ENCODE measurements at places on chromosomes 3 and 15. TPM values are rescaled to one million over a fixed set of nuclear protein-coding genes. Genes with fewer than 3 reads are reported as not detected.
A peak's percentile ranks its signal among the peaks of the same experiment; 100 is the strongest.

IMPG2 gene
- 0.38 TPM for total RNA-seq

IQCF5 gene
- not detected for total RNA-seq

DNA sequence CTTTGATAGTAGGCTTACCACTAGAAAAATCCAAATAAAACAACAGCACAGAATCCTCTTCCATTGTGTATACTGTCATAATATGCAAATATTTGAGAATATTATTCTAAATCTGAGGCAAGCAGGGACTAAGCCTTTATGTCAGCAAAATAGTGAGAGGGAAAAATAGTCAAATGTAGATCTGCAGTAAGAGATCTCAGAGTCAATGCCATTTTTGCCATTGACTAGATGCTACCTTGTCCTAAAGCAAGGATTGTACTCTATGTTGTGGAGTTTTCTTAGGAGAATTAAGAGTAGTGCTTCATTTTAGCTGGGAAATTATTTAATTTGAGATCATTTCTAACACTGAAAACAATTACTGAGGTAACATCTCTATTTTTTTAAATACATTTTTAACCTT lies 50.2 kb downstream of the IQCH start:
- DNase-seq, result no peak

DNA sequence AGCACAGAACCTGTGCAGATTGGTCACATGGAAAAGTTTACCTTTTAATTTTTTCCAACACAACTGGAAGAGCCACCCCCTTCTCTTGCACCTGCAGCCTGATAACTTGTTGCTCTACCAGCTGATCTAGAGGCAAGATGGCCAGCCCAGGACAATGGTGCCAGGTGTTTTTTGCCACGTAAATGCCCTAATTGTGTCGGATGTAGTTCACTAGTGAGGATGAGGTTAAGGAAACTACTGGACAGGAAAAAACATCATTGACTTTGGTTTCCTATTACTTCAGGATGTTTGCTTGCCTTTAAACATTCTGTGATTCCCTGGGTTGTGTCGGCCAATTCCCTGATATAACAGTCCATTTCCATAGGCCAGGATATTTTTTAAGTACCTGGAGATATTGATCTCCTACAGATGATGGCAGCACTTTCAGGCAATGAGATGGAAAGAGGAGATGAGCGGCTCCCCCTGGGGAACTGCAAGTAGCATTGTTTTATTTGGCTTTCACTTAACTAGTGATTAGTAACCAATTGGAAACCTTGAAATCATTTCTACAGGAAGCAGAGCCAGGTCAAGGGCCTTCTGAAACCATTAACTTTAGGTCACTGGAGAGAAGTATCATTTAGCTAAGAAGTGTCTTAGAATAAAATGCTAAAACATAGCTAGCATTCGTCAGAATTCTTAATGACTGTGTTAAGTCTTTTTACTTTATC lies 72.5 kb downstream of the OSBPL10 start:
- DNase-seq, result no peak

GRCh38 chr3:183180110-183180783 lies 17.7 kb upstream of the LAMP3 start:
- DNase-seq, result no peak

GRCh38 chr3:7817239-7817638 lies 684.4 kb upstream of the LMCD1 start:
- DNase-seq, result no peak

ROPN1 gene
- total RNA-seq, result not detected

GRCh38 chr3:130738241-130738640 lies 8.4 kb downstream of the PIK3R4 start:
- no peak for DNase-seq

GRCh38 chr3:71374582-71374981 lies 208.9 kb downstream of the FOXP1 start:
- no peak for DNase-seq

TRIM42 gene
- not detected for total RNA-seq

CERS3 gene
- 0.24 TPM for total RNA-seq

- DNase-seq, result no peak
Observed at GRCh38 chr15:100810831-100811230, 68.8 kb upstream of the ALDH1A3 start.

DNA sequence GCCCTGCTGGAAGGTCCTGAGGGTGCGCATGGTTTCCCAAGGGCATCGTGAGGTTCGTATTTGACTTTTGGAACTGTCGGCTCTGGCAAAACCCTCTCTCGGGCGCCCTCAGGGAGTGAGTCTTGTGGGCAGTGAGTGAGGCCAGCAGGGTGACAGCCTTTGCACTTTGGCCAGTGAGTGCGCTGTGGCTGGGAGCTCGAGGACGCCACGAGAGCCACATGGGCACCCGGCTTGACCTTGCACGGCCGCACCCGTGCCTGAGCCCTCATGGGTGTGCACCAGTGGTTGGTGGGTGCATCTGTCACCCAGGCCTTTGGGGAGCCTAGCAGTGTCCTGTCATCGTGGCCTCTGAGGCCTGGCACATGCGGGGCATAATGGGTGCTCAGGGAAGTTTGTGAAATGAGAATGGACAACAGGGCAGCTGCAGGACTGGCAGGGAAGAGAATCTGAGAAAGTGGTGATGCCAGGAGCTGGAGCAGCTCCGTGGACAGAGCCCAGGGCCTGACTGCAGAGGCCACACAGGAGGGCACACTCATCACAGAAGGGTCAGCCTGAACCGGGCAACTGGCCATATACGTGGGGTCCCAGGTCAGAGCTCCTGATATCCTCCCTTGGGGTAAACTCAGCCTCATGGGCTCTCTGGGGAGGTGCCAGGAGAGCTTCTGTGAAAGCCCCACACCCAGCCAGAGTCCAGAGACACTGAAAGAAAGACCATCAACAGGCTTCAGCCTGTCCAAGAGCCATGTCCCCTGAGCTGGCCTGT lies 30.4 kb upstream of the SNRPA1 start:
- DNase-seq, result no peak

- no peak for DNase-seq
Observed at GRCh38 chr3:135622656-135623055, 342.9 kb upstream of the PPP2R3A start.

UROC1 gene
- not detected for total RNA-seq

DNA sequence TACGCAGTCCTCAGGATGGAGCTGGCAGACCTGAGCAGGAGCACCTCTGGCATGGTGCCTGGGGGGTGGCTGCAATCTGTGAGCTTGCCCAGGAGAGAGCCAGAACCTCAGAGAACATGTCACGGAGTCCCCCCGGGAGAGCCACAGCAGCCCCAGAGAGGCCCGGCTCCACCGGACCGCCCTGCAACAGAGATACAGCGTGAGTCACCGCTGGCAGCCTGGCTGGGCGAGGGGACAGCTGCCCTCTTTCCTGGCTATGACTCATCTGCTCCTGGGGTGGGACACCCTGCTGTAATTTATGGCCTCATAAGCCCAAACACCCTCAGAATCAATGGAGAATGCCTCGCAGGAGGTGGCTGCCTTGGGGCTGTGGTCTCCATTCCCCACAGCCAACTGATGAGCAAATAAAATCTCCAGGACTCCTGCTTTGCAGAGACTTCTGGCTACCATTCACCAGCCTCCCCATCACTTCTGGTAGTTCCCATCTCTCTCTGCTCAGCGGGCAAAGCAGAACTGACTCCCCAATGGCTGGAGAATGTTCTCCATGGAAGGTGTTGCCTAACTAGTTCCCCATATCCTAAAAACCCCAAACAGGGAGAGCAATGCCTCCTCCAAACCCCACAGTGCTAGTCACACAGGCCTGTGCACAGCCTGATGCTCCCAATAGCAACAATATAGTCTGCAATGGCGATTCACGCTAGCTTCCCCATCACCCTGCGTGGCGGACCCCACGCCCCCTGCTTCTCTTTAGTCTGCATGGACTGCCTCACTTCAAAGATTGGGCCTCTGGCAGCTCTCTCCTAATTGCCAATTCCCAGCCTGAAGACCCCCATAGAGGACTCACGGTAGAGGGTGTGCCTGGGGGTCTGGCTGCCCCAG lies 21.6 kb downstream of the ACSBG1 start:
- peak; percentile 86 for DNase-seq

DNA sequence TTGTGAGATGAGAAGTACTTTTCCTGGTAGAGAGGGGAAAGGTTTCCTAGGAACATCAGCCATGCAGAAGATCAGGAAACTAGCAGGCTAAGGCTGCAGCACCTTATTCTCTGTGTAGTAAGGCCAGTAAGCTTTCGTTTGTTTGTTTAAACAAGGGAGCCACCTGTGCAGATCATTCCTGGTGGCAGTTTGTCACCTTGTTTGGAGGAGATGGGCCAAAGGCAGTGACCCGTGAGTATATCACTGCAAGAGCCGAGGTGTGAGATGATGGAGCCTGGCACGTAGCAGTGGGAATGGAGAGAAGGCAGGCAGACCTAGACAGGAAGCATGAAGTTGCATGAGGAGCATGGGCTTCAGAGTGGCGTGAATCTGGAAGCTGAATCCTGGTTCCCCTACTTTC lies 19.6 kb downstream of the ATG7 start:
- DNase-seq, result no peak

DNA sequence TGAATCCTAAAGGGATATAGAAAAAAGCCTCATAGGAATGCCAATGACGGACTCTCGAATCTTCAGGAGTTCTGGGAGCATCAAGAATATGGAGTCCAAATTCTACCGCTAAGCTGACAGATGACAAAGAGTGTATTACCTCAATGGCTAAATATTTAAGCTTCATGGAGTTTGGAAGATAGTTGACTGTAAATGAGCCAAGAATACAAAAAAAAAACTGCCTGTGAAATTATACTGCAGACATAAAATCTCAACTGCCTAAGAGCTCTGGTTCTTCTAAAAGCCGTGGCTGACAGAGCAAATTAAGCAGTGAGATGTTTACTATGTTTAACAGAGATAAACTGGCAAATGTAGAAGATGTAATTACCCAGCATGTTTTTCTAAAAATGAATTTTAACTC lies 140.0 kb downstream of the GADL1 start:
- DNase-seq, result no peak

- DNase-seq, result no peak
Observed at GRCh38 chr15:30940359-30940758, 36.6 kb downstream of the FAN1 start.

DNA sequence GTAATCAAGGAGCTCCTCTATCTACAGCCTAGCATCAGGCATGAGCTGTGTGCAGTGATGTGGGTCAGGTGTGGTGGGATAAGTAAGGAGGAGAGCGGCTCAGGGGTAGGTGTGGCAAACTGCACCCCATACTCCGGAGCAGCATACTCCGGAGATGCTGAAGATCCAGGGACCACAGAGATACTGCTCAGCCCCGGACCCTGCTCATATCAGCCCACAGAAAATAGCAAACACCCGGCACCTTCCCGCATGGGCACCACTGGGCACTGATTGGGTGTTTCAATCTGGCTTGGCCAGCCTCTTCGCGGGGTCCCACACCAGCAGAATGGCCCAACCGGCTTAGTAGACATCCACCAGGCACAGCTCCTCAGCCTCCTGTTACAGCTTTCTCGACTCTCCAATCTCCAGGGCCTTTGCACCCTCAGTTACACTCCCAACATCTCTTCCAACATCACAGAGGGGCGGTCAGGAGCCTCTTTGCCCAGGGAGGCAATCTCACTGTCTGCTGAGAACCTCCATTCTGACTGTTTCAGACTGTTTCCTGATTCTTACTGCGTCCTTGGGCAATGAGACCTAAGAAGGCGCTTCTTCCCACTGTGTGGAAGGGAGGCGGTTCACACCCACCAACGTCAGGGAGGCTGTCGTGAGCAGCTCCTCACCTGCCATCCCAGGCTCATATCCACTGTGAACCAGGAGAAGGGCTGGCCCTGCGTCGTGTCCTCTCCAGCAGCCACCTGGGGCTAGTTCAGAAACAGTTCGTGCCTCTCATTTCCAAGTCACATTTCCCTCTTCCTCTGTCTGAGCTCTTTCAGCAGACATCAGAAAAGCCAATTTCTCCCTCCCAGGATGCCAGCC lies 59.8 kb downstream of the CAPN7 start:
- no peak for DNase-seq

DNA sequence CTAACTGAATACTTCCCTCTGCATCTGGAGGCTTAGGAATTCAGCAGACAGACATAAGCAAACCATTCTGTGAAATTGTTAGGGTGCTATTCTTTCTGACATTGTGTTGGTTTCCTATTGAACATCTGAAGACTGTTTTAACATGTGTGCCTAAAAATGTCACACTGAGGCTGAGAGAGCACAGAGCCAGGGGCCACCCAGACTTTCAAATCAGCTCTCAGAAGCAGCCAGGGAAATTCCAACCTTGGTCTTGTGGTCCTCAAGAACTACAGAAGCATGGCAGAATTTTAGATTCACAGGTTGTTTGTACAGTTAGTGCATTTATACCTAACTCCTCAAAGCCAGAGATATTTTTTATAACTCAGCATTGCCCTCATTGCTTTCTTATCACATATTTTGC lies 929.2 kb upstream of the CFAP20DC start:
- DNase-seq, result no peak

PLOD2 gene
- 27.3 TPM for total RNA-seq

DNA sequence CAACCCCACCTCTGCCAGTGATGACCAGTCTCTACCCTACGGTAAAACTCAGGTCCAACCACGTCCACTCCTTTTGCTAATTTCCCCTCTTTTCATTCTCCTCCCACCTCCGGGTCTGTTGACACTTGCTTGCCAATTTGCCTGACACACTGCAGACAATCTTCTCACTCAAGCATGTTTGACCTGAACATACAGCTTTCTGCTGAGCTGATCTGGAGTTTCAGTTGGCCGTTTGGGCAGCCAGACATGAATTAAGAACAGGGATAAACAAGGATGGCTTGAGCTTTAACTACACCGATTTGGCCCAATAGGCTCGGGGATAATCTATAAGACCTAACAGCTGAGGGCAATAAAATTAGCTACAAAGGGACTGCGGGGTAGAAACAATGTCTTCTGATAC lies 758.6 kb upstream of the CFAP20DC start:
- no peak for DNase-seq

DNA sequence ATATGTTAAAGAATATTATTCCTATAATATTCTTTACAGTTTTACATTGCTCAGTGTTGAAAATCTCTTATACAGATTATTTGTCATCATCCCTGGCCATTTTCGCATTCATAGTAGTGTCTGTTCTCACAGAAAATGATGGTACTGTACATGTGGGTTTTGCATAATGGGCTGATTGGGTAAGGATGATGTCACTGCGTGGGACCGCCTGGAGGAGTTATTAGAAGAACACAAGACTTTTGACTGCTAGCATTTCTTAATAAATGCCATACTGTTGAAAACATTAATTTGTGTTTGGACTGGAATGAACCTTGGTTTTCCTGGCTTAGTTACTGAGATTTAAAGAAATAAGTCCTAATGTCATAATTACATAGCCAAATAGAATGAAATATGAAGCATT lies 20.3 kb downstream of the LRCH3 start:
- no peak for DNase-seq

DNA sequence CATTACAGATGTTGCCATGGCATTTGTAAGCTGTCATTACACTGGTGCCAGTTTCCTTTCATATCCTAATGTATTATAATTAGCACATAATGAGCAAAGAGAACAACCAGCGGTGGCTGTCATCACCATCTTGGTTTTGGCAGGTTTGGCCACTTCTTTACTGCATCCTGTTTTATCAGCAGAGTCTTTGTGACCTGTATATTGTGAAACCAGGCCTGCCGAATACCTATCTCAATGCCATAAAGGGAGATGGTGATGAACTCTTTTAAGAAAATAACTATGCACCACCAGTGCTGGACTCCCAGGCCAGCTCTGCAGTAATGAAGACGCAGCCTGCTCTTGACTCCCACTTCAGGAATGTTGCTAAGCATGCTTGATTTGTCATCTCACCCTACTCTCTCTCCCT lies 458.1 kb upstream of the NR2F2 start:
- DNase-seq, result no peak
